ENCODE measurements at places on chromosomes 4 and X.
A peak's percentile ranks its signal among the peaks of the same experiment; 100 is the strongest.

DNA sequence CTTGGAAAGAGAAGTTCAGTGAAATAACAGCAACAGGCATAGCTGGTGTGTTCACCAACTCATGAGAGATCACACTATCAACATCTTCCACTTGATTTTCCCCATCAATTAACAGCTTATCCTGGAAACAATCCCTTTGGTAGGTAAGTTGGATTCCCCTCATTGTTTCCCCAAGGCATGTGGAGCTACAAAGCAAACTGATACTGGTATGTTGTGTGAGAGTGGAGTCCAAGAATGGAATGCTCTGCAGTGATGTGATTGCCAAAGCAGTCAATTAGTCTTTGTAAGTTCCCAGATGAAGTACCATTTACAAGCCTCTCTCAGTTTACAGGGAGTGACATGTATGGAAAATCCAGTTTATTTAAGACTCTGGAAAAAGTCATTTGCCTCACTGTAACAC is 13.7 kb upstream of the XAGE2 start:
- DNase-seq = no peak

DNA sequence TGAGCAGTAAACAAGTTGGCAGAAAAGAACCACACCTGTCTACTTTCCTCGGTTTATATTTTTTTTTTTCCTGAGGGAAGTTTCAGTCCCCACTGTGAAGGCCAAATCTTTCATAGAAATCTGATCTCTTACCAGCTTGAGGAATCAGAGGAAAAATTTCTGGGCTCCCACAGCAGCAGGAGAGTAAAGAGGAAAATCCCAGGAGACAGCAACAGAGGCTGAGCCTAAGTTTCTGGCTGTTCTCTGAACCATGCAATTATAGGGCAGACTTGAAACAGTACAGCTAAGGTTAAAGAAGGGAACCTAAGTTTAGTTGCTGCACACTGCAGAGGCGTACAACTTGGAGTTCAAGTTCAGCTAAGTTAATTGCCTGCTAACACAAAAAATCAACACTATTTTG is 1090.9 kb upstream of the INTU start:
- DNase-seq = no peak

DNA sequence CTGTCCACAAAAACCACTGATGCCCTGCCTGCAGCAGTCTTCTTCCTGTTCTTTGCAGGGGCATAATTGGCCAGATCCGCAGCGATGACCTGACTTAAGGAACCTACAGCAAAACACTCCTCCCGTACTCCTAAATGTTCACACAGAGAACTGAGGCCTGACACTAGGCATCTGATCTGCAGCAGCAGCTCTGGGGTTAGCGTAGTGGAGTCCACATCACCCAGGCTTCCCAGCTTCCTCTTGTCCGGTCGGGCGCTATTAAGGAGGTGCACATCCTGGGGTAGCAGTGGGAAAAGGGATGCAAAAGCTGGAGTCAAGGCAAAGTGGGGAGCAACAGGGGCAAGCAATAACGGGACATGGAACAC is 758 bp downstream of the SCFD2 start:
- no peak for DNase-seq

DNA sequence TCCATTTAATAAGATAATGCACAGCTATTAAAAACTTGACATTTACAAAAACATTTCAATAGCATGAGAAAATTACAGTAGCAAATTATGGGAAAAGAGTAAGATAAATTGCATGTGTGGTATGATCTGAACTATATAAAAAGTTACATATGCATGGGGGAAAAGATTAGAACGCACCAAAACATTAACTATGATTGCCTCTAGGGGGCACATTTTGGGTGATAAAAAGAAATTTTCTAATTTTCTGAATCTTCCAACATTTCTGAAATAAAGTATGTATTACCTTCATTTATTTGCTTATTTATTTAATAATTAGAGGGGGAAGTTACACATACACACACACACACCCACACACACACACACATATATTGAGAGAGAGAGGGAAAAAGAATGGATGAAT is 19.6 kb upstream of the KDM5C start:
- DNase-seq = no peak

- no peak for DNase-seq
Observed at GRCh38 chr4:10635091-10635490, 49.5 kb downstream of the CLNK start.

GRCh38 chr4:122156819-122157218 is 4.7 kb downstream of the BLTP1 start:
- no peak for DNase-seq

GRCh38 chrX:41468647-41469323 is 21.6 kb downstream of the NYX start:
- no peak for DNase-seq

GRCh38 chrX:42119076-42119475 is 195.7 kb upstream of the CASK start:
- DNase-seq = no peak

DNA sequence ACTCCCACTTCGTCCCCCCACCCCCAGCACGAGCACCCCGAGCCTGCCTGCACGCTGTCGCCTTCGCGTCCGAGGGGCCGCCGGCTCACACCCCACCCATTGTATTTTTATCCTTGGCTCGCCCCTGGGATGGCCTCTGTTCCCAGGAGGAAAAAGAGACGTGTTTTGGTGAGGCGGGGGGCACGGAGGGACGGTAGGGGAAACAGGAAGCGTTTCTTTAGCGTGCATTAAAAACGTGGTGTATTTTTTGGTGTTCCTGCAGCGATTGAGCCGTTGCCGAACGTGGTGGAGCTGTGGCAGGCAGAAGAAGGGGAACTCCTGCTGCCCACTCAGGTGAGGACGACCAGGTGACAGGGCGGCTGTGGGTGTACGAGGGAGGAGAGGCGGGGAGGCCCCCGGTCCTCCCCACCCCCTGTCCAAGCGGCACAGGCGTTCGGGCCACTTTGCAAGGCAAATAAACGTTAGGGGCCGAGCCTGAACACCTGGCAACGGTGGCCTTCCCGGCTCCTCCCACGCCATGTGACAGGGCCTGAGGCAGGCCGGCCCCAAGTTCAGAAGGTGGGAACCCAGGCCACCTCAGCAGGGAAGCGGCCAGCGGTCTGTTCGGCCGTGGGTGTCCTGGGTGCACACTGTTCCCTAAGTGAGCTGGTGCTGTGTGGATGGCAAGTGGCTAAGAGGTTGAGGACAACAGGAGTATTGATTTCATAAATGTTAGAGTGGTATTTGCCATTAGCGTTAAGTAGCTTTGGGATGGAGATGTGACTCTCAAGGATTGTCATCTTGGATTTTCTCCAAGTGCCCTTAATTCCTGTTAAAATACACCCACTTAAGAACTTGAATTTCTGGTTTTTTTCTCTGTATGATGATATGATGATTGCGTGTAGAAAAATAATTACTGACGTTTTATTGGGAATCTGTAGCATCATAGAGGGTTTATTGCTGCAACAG is 1.1 kb downstream of the TMEM131L start:
- peak; percentile 32 for DNase-seq

DNA sequence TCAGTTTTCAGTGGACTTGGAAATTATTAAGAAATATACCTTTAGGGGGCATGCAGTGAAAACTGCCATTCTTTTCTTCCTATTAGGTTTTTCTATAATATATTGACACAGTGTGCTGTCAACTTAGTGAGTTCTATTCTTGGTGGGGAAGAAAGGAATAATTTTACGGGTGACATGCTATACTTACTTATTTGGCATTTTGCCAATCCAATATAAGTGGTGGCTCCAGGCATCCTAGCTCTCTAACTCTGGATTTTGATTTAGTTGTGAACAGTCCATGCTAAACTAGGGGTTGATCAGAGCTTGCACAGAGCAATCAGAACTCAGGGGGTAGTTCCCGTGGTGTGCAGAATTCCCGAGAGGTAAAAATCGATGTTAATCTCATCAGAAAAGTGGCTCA is 277.7 kb upstream of the FTHL17 start:
- no peak for DNase-seq

- no peak for DNase-seq
Observed at GRCh38 chrX:39418254-39418704, 617.0 kb downstream of the MID1IP1 start.

DNA sequence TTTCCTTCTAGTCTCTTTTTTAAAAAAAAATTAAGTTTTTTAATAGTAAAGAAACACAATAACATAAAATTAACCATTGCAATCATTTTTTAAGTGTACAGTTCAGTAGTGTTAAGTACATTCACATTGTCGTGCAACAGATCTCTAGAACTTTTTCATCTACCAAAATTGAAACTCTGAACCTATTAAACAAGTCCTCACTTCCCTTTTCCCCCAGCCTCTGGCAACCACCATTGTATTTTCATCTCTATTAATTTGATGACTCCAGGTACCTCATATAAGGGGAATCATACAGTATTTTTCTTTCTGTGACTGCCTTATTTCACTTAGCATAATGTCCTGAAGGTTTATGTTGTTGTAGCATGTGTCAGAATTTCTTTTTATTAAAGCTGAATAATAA is 31.8 kb downstream of the MSL3 start:
- no peak for DNase-seq

DNA sequence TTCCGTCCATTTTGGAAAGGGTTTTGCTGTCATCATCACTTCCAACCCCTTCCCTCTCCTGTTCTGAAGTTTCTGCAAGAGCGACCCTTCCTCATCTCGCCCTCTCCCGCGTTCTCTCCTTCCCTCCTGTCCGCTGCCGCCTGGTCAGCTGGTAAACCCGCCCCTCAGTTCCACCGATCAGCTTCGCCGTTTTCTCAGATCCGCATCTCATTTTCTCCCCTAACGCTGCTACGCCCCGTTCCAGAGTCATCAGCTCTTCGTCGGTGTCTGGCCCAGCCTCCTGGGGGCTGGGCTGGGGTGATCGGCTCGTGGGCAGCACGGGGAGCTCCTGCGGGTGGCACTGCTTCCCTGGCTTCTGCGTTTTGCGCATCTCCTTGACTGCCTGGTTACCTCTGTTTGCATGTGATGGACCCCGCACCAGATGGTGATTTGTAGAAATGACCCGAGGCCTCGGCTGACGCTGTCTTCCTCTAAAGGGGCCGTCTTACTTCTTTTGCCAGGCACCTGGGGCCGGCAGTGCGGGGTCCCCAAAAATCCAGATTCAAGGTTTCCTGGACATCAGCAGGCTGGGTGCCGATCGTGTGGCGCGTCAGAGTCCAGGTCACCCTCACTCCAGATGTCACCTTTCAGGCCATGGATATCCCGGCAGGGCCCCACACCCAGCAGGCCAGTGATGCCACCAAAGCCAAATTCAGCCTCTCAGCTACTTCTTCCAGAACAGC is 13.4 kb downstream of the CTBP1 start:
- DNase-seq = no peak

- no peak for DNase-seq
Observed at GRCh38 chr4:188370777-188371176, 231.5 kb downstream of the TRIML1 start.

GRCh38 chrX:67543818-67544217 is at the start of gene AR:
TSS of gene AR (plus strand) at chrX:67544021. CDS start at chrX:67545147, 1,126 bp downstream.
- no peak for DNase-seq

GRCh38 chrX:49166914-49167739 is 4.6 kb downstream of the MAGIX start:
- peak; percentile 46 for DNase-seq

Data from central memory CD8-positive, alpha-beta T cell (primary cell).